ENCODE measurements at places on chromosomes 11 and 22.
A peak's percentile ranks its signal among the peaks of the same experiment; 100 is the strongest.

DNA sequence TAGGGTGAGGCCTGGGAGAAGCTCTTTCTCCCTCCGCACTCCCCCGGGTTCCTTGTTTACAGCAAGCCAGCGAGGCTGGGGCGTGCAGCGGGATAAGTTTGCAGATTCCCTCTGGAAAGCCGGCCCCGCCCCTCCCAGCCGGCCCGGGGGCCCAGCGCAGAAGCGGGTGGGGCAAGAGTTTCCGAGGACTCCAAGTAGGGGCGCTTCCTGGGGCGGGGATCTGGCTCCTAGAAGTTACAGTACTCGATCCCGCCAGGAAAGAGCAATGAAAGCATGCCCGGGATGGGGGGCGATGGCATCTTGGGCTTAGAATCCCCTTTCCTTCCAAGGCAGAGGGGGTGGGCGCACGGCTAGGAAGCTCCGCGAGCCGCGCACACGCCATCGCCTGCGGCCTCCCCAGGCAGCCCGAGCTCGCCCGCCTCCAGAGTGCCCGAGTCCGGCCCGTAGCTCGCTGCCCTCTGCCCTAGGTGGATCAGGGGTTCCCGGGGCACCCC, 385 bp downstream of the TST start:
- DNase-seq, result no peak

GRCh38 chr11:9660886-9661285, 3.0 kb upstream of the SWAP70 start:
- no peak for DNase-seq

- DNase-seq, result no peak
These were observed 21.3 kb downstream of the ST14 start for GRCh38 chr11:130180896-130181294.

DNA sequence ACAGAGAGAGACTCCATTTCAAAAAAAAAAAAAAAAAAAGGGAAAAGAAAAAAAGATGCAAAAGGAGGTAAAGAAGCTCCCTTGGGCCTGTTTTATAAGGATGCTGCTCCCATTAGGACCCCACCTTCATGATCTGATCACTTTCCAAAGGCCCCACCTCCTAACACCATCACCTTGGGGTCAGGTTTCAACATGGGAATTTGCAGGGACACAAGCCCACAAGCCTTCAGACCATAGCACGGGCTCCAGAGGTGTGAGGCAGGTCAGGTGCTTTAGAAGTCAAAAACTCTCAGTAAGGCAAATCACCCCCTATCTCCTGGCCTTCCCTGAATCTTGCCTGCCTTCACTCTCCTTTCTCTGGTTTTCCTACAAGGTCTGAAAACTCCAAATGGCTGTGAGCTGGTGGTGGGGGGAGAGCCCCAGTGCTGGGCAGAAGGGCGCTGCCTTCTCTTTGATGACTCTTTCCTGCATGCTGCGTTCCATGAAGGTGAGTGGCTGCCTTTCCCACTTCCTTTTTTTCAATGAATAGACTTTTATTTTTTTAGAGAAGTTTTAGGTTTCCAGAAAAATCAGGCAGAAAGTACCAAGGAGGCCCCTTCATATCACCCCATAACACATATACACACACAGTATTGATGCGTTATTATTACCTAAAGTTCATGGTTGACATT, 13.2 kb downstream of the ASPHD2 start:
- DNase-seq, result no peak

GRCh38 chr22:27029584-27030130, 372.3 kb downstream of the MIAT start:
- no peak for DNase-seq

DNA sequence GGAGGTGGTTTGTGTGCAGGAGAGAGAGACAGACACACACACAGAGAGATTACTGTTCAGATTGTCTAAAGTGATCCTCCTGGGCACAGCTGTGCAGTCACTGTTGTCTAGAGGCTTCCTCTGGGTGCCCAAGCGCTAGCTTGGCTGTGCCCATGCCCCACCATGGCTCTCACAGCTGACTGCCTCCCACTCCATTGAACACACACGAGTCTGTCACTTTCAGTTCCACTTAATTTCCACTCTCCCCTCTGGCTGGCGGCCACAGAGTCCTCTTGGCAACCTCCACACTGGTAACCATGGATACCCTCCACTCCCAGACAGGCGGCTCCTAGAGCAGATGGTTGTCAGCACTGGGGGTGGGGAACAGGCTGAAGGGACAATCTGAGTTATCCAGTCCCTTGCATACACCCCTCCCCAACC, 29.1 kb downstream of the MAP6 start:
- DNase-seq, result no peak

DNA sequence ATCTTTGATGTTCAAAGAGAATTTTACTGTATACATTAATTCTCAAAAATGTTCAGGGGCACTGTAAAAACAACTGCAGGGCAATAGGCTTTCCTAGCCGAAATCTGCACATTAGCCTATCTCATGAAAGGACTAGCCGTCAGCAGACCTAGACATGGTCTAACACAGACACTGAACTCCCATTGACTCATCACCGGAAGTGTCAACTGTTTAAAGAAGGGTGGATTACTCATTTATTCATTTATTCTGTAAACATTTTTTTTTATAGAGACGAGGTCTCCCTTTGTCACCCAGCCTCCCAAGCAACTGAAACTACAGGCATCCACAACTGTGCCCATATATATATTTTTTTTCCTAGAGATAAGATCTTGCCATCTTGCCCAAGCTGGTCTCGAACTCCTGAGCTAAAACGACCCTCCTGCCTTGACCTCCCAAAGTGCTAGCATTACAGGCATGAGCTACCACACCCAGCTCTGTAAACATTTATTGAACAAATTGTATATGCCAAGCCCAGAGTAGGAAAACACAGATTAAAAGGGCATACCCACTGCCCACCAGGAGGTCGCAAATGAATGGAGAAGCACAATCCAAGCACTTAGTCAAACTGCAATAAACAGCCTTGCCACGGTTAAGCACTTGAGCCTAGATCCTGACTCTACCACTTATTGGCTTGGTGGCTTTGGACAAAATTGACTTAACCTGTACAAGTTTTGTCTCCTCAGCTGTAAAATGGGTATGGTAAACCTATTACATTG, 26.6 kb downstream of the RAB30 start:
- no peak for DNase-seq

- peak; percentile 14 for DNase-seq
These were observed 36.2 kb downstream of the PPM1F start for GRCh38 chr22:21916309-21916918.

GRCh38 chr11:88469561-88470225, 132.2 kb upstream of the CTSC start:
- no peak for DNase-seq

- no peak for DNase-seq
These were observed 683.9 kb downstream of the TBC1D22A start for GRCh38 chr22:47446331-47446730.

- DNase-seq, result no peak
These were observed 540.0 kb downstream of the SOX6 start for GRCh38 chr11:15816260-15816871.

GRCh38 chr11:74310857-74311256, 583 bp downstream of the P4HA3 start:
- DNase-seq, result no peak

- no peak for DNase-seq
These were observed 183.5 kb downstream of the KIRREL3 start for GRCh38 chr11:126817096-126817495.

- no peak for DNase-seq
These were observed 47.6 kb upstream of the THY1 start for GRCh38 chr11:119470317-119471291.

GRCh38 chr22:46149512-46150033, 753 bp upstream of the PPARA start:
- DNase-seq, result no peak

- DNase-seq, result no peak
These were observed 77.2 kb downstream of the MORC2 start for GRCh38 chr22:30891443-30891755.

DNA sequence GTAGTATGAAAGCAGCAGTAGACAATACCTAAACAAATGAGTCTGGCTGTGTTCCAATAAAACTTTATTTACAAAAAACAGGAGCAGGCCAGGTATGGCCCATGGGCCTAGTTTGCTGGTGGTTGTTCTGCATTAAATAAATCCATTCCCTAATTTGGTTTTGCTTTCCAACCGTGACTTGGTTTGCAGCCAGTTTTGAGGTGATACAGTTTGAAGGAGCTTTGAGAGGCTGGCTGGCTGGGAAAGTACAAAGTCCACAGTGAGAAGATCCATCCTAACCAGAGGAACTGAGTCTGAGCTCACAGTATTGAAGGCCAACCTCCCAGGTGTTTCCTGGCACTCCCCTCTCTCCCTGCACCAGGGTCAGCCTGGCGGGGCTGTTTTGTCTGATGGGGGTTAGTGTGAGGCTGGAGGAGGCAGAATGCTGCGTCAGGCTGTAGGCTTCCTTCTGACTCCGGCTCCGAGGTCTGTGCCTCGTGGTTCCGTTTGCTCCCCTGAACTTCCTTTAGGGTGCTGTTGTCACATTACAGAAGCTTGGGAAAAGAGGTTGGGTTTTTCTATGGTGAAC, 129.5 kb downstream of the MICAL2 start:
- DNase-seq, result no peak

DNA sequence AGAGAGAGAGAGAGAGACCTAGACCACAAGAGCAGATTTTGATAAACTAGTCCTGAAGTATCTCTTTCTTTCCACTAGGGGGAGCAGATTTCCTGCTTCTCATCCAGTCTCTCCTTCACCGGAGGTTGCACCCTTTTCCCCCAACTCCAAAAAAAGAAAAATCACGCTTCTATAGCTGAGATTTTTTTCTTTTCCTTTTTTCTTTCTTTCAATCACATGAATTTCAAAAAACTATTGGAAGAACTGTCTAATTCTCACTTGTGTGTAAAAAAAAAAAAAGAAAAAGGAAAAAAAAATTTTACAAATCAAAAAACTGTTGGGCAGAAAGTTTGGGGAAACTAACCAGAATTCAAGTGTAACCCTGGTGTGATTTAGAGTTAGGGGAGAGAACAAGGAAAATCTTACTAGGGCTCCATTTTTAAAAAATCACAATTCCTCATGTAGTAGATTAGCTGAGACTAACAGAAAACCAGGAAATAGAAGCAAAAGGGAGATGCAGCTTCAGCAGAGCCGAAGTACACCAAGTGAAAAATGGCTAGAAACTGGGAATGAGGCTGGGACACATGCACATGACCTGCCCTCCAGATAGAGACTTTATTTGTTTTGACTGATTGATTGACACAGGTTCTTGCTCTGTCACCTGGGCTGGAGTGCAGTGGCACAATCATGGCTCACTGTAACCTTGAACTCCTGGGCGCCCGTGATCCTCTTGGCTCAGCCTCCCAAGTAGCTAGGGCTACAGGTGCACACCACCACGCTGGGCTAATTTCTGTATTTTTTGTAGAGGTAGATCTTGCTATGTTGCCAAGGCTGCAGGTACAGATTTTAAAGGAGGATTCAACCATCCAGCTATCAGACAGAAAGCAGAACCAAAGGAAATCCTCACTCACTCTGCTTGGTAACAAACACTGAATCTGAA, 27.1 kb downstream of the SDHD start:
- no peak for DNase-seq

DNA sequence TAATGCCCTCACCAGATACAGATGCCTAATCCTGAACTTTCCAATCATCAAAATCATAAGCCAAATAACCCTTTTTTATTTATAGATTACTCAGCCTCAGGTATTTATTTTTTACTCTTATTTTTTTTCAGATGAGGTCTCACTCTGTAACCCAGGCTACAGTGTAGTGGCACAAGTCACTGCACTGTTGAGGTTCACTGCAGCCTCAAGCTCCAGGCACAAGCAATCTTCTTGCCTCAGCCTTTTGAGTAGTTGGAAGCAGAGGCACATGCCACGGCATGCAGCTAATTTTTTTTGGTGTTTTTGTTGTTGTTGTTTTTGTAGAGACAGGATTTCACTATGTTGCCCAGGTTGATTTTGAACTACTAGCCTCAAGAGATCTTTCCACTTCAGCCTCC, 49.5 kb downstream of the TTC28 start:
- no peak for DNase-seq

GRCh38 chr11:80719292-80719646, 1278.4 kb upstream of the TENM4 start:
- DNase-seq, result no peak

- no peak for DNase-seq
These were observed 251.6 kb downstream of the ETS1 start for GRCh38 chr11:128335729-128336128.

DNA sequence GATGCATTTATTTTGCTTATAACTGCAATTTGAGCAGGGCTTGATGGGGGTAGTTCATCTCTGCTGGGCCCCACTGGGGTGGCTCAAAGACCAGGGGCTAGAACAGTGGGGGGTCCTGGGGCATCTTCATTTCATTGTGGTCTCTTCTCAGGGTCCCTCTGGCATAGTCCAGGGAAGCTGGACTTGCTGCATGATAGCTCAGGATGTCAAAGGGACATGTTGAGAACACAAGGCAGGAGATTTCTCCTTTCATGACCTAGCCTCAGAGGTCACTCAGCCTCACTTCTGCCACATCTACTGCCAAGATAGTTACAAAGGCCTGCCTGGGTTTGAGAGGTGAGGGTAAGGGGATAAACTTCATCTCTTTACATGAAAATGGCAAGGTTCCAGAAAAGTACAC, 89.5 kb downstream of the CWC15 start:
- no peak for DNase-seq

DNA sequence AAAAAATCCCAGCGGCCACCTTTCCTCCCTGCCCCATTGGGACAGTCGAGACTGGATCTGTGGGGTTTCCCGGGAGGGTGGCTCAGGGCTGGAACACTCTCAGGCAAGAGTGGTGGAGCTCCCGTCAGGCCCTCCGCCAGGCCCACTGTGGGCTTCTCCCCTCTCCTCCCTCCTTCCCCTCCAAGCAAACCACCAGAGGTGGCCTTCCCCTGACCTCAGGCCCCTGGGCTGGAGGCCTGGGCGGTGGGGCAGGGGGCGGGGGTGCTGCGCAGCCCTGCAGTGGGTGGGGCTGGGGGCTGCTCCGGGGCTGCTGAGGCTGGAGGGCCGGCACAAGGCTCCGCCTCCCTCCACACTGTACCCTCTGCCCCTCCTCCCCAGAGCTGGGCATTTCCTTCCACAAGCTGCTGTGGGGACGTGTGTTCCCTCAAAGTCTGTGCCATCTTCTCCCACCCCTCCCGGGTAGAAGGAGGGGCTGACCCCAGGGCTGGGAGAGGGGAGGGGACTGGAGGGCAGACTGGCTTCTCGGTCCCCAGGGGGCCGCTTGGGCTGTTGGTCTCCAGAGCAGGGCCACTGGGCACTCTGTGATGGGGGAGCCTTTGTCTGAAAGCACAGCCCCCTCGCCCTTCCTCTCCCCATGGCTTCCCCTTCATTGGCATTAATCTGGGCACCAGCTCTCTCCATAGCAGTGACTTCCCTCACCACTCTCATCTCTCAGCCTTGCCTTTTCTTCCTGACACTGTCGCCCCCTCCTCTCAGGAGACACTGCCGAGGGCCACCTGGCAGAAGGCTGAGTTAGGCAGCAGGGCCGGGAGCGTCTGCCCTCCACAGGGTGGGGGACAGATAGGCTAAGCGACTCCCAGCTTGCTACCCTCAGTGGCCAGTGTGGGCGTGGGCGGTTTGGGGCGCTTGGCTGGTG, 7.1 kb downstream of the RCOR2 start:
- no peak for DNase-seq

DNA sequence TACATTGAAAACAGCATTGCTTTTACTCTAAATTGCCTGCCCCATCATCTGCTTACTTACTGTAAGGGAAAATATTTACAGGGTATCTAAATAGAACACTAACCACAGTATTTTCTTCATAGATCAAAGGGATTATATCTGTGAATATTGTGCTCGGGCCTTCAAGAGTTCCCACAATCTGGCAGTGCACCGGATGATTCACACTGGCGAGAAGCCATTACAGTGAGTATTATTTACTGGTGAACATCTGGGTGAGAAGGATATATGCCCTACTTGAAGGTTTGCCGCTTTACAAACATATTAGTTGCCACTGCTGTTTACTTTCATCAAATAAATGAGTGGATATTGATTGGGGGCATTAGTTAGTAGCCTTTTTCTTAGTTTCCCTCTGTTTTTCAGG, 5.9 kb upstream of the CNTF start:
- no peak for DNase-seq

All from CD8-positive, alpha-beta memory T cell (primary cell).